ENCODE measurements at places on chromosomes 2 and 18.

DNA sequence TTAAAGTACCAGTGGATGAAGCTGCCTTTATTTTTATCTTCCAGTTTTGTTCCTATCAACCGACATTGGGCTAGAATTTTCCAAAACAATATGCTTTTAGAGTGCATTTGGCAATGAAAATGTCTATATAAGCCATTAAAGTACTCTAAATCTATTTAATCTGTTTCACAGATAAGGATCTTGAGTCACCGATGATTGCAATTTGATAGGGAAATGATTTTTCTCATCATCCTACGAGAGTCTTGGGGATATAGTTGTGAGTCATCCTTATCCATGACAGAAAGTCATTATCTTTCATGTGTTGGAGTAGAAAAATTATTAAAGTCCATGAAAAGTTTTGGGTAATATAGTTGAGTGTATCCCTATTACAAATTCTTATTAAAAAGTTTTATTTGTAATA is 26.1 kb downstream of the SLC39A10 start:
- DNase-seq = no peak

GRCh38 chr2:215968499-215968898 is 44.9 kb downstream of the MREG start:
- DNase-seq = no peak

DNA sequence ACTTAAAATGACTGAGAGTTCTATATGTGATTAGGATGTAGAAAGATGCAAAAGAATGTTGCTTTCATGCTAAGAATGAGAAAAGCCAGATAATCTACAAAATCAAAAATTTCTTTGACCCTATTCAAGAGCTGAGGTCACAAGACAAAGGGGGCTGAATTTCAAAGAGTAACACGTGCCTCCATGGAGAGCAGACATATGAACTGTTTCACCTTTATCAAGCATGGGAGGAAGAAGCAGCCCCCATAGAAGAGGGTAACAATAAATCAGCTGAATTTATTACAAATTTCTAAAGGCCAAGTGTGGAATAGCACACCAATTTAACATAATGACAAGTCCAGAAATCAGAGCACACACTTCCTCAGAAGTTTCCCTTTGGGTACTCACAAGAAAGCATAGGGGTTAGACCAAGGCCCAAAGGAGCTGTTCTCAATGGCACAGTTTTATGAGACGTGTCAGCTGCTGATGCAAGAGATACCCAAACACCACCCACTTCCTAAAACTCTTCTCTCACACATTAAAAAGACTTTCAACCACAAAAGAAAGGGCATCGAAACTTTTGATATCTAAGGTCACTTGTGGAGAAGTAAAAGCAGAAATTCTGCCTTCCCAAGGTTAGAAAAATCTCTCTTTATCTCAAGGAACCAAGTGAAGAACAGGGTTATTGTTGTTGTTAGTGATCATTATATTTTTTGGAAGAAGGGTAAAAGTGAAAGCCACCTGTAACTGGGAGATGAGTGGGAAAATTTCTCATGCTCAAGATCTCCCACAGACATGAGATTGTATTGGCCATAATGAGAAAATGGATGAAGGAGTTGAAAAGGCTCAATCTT is 950.1 kb downstream of the TRIB2 start:
- DNase-seq = no peak

DNA sequence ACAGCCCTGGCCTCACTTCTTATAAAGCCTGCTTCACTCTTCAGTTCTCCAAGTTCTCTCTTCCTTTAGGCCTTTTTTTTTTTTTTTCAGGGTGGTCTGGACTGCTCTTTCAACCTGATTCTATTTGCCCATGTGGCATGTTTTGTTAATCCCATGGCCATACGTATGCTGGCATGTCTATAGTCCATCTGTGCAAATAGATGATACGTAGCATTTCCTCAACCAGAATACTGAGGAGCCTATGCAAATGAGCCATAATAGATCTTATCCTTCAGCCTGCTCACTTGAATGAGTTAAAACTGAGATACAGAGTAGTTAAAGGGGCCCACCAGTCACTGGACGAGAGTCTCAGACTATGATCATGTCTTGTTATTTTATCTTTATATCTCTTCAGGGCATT is 265.2 kb upstream of the CXCR4 start:
- no peak for DNase-seq

- no peak for DNase-seq
Observed at GRCh38 chr18:51506811-51507210, 309.3 kb upstream of the MEX3C start.

- DNase-seq = no peak
Observed at GRCh38 chr18:46899274-46899948, 17.9 kb downstream of the PIAS2 start.

DNA sequence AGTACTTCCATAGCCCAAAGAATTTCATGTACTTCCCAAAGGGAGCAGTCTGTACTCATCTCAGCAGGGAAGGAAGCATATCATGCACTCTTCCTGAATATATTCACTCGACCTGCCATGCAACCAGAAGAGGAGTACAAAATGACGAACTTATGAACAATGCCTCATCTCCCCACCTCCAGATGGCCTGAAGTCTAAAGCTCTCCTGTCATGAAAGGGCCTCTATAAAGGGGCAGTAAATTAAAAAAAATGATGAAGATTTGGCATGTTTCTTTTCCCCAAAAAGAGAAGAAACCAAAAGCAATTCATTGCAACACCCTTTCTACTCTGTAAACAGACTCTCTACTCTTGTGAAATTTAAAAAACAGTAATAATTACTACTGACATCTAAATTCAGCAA is 1601.1 kb downstream of the LRP1B start:
- DNase-seq = no peak

GRCh38 chr2:233039212-233039845 is 6.9 kb downstream of the NEU2 start:
- DNase-seq = no peak

- DNase-seq = no peak
Observed at GRCh38 chr2:235381261-235381912, 112.5 kb upstream of the AGAP1 start.

GRCh38 chr2:146251328-146251727 is 1593.5 kb upstream of the ACVR2A start:
- DNase-seq = no peak

- no peak for DNase-seq
Observed at GRCh38 chr2:212385241-212385640, 153.4 kb downstream of the ERBB4 start.

GRCh38 chr2:173458991-173459780 is 104.5 kb downstream of the CDCA7 start:
- DNase-seq = no peak
